ENCODE measurements at places on chromosomes 12 and 14. TPM values are rescaled to one million over a fixed set of nuclear protein-coding genes. Genes with fewer than 3 reads are reported as not detected.

KRT74 gene
- not detected for total RNA-seq

EIF2S3B gene
- total RNA-seq: 0.43 TPM

NPC2 gene
- 82.4 TPM for total RNA-seq

TMEM63C gene
- not detected for total RNA-seq

TPH2 gene
- total RNA-seq: not detected

DIABLO gene
- 51.3 TPM for total RNA-seq

NUMB gene
- total RNA-seq: 70.5 TPM

LIN7A gene
- 16.2 TPM for total RNA-seq

STYK1 gene
- total RNA-seq: 1.7 TPM

LRP1-AS gene
- total RNA-seq: not detected

NUP37 gene
- 46.3 TPM for total RNA-seq

RASAL1 gene
- total RNA-seq: not detected

PACS2 gene
- 35.0 TPM for total RNA-seq

- no peak for DNase-seq
- no peak overlapping the region for H3K27ac ChIP-seq
- H3K4me1 ChIP-seq: no peaks in the 10 kb centered on the region
- H3K36me3 ChIP-seq: peaks cover 4% of the 10 kb centered on the region
- no peaks in the 10 kb centered on the region for H3K27me3 ChIP-seq
- no peak overlapping the region for H3K4me3 ChIP-seq
These were observed 34.3 kb downstream of the KLHDC1 start for GRCh38 chr14:49727171-49727570.

GRCh38 chr12:27905285-27906126, 67.0 kb downstream of the PTHLH start:
- no peaks in the 10 kb centered on the region for H3K36me3 ChIP-seq
- no peak for DNase-seq
- no peak overlapping the region for H3K4me3 ChIP-seq
- peaks cover 30% of the 10 kb centered on the region for H3K4me1 ChIP-seq

GRCh38 chr14:61644834-61645233, 50.5 kb upstream of the HIF1A start:
- H3K4me3 ChIP-seq: no peak overlapping the region
- H3K4me1 ChIP-seq: peaks cover 33% of the 10 kb centered on the region
- no peak for DNase-seq
- H3K27me3 ChIP-seq: peaks cover 2% of the 10 kb centered on the region
- no peaks in the 10 kb centered on the region for H3K36me3 ChIP-seq

DNA sequence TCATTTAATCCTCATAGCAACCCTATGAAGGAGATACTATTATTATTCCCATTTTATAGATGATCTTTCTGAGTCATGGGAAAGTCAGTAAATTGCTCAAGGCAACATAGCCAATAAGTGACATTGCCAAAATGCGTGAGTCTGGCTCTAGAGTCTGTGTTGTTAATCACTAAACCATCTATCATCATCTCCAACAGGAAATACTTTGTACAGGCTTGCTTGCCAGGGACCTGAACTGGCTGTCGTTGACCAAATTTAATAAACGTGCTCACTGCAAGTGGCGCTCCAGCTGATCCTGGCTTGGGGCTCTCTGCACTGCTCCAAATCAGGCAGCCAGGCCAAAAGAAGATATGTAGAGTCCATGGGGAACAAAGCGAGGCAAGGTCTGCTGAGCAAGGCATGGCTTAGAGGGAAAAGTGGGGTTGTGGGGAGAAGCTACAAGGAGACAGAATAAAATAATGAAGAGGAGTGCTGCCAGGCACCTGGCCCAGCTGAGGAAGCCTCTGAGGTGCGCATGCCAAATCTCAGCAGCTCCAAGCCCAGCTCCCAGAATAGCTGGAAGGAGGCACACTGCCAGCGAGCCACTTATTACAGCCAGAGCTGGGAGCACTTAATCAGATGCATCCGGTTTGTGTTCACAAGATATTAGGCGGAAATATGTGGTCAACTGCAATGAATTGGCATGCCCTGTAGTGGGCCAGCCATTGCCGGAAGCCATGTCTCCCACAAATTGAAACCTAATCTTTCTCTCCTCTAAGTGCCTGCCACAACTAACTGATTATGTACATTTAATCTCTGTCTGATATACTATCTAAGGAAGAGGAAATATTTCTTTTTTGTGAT, 43.3 kb upstream of the PTPRO start:
- peak overlapping the region; percentile 95 for H3K27ac ChIP-seq
- H3K27me3 ChIP-seq: no peaks in the 10 kb centered on the region
- DNase-seq: peak; percentile 89
- peak overlapping the region; percentile 74 for H3K4me3 ChIP-seq

GRCh38 chr12:131671276-131671675, 39.6 kb upstream of the SFSWAP start:
- DNase-seq: no peak
- H3K4me3 ChIP-seq: no peak overlapping the region
- H3K36me3 ChIP-seq: no peaks in the 10 kb centered on the region
- H3K4me1 ChIP-seq: no peaks in the 10 kb centered on the region

DNA sequence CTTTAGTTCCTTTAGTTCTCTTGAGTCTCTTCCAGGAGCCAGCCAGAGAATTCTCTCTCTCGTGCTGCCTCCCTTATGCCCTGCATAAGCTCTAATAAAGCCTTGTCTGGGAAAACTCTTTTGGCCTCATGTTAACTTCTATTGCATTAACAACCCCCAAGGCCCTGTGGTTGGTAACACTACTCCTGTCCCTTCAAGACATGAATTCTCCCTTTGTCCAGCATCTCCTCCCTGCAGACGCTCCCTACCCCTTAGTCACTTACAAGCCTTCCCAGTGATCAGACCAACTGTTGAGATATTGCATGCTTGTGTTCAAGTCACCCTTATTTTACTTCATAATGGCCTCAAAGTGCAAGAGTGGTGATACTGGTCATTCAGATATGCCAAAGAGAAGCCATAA, 12.1 kb downstream of the LTBR start:
- no peak overlapping the region for H3K4me3 ChIP-seq
- 0 out of 2 replicates have a peak, but pooled peaks cover 5% of the 10 kb centered on the region for H3K4me1 ChIP-seq
- peaks cover 4% of the 10 kb centered on the region for H3K27me3 ChIP-seq
- no peak for DNase-seq

DNA sequence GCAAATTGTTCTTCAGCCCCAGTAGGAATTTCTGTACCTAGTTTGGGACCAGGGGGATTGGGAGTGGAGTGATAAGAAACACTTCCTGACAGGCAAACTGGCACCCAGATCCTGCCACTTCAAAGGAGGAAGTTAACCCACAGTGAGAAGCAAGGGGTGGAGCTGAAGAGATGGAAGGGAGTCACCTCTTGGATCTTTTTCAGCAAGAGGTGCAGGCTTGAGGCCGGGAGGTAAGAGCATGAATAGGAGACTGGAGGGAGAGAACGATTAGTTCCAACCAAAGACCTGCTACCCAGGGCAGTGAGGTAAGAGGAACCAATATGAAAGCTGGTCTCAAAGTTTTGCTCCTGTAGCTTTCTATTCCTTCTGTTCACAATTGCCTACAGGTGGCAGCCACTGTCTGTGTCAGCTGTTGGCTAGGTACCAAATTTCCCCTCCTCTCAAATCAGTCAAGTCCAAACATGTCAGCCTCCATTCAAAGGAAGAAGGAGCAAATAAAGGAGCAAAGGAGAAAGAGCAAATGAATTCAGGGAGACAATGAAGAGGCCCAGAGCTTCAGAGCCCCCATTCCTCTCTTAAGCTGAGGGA, 14.9 kb upstream of the TAC3 start:
- H3K4me1 ChIP-seq: no peaks in the 10 kb centered on the region
- no peak for DNase-seq
- H3K27ac ChIP-seq: no peak overlapping the region
- peaks cover 64% of the 10 kb centered on the region for H3K27me3 ChIP-seq
- H3K36me3 ChIP-seq: no peaks in the 10 kb centered on the region
- no peak overlapping the region for H3K4me3 ChIP-seq

- H3K4me1 ChIP-seq: peaks cover 10% of the 10 kb centered on the region
- no peak overlapping the region for H3K27ac ChIP-seq
- no peaks in the 10 kb centered on the region for H3K27me3 ChIP-seq
- H3K36me3 ChIP-seq: peaks cover 14% of the 10 kb centered on the region
- no peak overlapping the region for H3K4me3 ChIP-seq
- DNase-seq: no peak
These were observed 52.3 kb downstream of the IPO8 start for GRCh38 chr12:30643366-30643765.

GRCh38 chr12:63020269-63020668, 85.3 kb upstream of the PPM1H start:
- no peaks in the 10 kb centered on the region for H3K36me3 ChIP-seq
- peaks cover 7% of the 10 kb centered on the region for H3K4me1 ChIP-seq
- DNase-seq: no peak
- H3K27ac ChIP-seq: no peak overlapping the region
- no peak overlapping the region for H3K4me3 ChIP-seq

DNA sequence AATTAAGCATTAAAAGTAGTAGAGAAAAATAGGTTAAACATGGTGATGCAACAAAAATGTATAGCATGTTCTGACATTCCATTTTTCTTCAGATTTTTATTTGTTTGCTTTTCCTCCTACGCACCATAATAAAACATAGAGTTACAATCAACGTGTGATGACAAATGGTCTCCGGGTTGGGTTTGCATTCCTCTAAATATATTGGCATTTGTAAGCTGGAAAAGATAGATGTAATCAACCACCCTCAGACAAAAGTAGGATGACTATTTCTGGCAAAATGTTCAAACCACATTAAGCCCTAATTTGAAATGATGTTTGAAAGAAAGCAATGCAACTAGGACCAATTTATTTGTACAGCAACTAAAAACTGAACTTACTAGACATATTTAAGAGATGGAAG, 58.4 kb downstream of the SLC25A21 start:
- H3K36me3 ChIP-seq: no peaks in the 10 kb centered on the region
- H3K4me1 ChIP-seq: peaks cover 29% of the 10 kb centered on the region
- H3K27ac ChIP-seq: no peak overlapping the region
- H3K27me3 ChIP-seq: peaks cover 3% of the 10 kb centered on the region

DNA sequence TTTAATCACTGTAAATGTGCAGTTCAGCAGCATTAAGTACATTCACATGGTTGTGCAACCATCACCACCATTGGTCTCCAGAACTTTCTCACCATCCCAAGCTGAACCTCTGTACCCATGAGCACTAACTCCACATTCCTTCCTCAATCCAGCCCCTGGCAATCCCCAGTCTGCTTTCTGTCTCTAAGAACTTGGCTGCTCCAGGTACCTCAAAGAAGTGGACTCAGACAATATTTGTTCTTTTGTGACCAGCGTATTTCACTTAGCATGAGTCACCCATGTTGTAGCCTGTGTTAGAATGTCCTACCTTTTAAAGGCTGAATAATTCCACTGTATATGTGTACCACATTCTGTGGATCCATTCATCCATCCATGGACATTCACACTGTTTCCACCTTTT, 64.6 kb downstream of the SLC24A4 start:
- H3K27me3 ChIP-seq: peaks cover 25% of the 10 kb centered on the region
- no peak overlapping the region for H3K4me3 ChIP-seq
- DNase-seq: no peak

GRCh38 chr12:6532927-6533652, 1.2 kb upstream of the GAPDH start:
- H3K4me3 ChIP-seq: peak overlapping the region; percentile 95
- peaks cover 53% of the 10 kb centered on the region for H3K27me3 ChIP-seq
- H3K36me3 ChIP-seq: peaks cover 67% of the 10 kb centered on the region
- peak overlapping the region; percentile 100 for H3K27ac ChIP-seq
- peaks cover 57% of the 10 kb centered on the region for H3K4me1 ChIP-seq

DNA sequence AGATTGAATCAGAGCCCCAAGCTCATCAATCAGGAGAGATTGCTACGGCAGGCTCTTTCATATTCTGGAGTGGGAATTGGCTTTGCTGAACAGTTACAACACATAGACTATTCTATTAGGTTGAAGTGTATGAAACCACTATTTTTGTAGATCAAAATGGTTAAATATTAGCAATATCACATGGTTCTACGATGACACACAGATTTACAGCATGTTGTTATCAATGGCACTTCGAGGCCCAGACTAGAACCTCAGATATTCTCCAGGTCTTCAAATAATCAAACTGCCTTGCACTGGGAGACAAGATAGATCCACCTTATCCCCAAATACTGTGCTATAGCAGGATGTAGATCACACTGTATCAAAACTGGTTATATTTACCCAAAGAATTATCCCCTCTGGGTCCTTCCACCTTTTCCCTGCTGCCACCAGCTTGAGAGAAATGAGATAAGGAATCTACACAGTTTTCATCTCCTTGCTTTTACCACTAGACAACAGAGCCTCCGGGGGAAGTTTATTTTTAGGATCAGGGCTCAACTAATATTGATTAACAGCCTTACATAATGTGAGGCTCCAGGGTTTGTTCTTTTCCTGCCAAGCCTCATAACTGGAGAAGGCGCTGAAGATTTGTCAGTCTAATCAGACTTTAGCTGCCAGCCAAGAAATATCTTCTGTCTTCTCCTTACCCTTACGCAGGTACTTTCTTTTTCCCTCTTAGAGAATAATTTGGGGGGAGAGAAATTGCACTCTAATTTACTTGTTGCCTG, 507.1 kb downstream of the DIO2 start:
- H3K36me3 ChIP-seq: no peaks in the 10 kb centered on the region
- H3K4me3 ChIP-seq: no peak overlapping the region
- DNase-seq: no peak
- no peaks in the 10 kb centered on the region for H3K27me3 ChIP-seq
- no peaks in the 10 kb centered on the region for H3K4me1 ChIP-seq

GRCh38 chr12:12804432-12804886, 8.7 kb upstream of the DDX47 start:
- H3K36me3 ChIP-seq: peaks cover 4% of the 10 kb centered on the region
- H3K27ac ChIP-seq: peak overlapping the region; percentile 80
- peak overlapping the region; percentile 63 for H3K4me3 ChIP-seq

DNA sequence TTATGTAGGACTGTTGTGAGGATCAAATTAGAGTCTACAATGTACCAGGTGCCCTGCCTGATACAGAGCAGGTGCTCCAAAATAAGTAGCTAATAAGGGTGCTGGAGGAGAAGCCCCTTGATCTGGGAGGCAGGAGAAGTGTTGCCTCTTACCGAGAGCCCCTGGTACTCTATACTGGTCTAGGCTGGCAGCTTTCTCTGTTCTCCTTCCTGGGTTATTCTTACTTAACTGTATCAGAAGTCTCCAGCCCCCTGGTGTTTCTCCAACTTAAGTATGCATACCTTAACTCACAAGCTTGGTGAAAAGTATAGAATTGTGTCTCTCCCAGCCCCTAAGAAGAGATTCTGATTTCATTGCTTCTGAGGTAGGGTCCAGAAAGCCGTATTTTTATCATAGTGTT, 254.9 kb downstream of the LRIG3 start:
- peaks cover 22% of the 10 kb centered on the region for H3K4me1 ChIP-seq
- H3K27ac ChIP-seq: no peak overlapping the region
- H3K4me3 ChIP-seq: no peak overlapping the region
- DNase-seq: no peak
- H3K36me3 ChIP-seq: no peaks in the 10 kb centered on the region

All from HFFc6 (cell line).